ENCODE measurements at places on chromosomes 6 and 20.

- no peak for DNase-seq
Observed at GRCh38 chr6:82441047-82441855, 77.6 kb downstream of the TPBG start.

GRCh38 chr6:34657307-34657978, 39.1 kb downstream of the ILRUN start:
- DNase-seq, result no peak

GRCh38 chr6:170294813-170295509, 4.1 kb upstream of the DLL1 start:
- DNase-seq, result no peak

- no peak for DNase-seq
Observed at GRCh38 chr6:41872147-41872546, 23.0 kb downstream of the USP49 start.

- DNase-seq, result no peak
Observed at GRCh38 chr20:33373735-33374605, 27.3 kb downstream of the CDK5RAP1 start.

GRCh38 chr6:78713564-78713963, 153.8 kb upstream of the IRAK1BP1 start:
- no peak for DNase-seq

DNA sequence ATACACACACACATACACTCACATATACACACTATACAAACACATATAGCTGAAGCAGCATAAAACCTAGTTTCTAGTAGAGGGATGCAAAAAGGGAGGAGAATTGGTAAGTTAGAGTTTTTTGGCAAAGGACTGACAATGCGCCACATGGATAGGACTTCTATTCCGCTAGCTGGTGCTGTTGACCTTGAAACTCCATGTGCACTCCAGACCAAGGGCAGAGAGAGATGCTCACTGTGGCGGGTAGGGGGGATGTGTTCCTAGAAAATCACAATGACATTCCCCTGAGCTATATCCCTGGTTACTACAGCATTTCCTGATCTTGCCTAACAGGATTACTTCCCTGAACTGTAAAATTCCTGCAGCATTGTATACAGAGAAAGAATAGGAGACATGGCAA, 19.2 kb downstream of the MICA start:
- DNase-seq, result no peak

Data from CD4-positive, alpha-beta T cell (primary cell).